ENCODE measurements at places on chromosomes 16 and 17.
A peak's percentile ranks its signal among the peaks of the same experiment; 100 is the strongest.

DNA sequence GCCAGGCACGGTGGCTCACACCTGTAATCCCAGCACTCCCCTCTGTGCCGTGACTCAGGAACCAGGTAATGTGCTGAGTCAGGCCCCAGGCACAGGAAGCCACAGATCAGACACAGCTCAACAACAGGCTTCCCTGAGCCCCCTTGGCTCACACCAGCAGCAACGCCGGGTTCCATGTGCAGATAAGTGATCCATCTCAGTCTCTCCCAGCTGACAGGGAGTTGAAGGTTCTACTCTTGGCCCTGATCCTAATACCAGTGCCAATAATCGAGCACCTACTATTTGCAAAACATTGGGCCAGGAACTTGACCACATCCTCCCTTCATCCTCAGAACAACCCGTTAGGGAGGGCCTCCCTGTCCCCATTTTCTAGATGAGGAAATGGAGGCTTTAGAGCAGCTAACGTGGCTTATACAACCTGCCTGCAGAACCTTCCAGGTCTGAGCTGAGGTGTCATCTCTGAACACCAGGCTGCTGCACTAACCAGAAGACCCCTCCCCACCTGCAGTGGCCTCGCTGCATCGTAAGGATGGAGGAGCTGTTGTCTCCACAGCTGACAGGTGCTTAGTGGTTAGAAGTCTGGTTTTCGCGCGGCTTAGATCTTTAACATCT, 64.8 kb upstream of the AMZ2 start:
- DNase-seq = peak; percentile 63

GRCh38 chr16:73549984-73550631, 502.2 kb upstream of the ZFHX3 start:
- no peak for DNase-seq

DNA sequence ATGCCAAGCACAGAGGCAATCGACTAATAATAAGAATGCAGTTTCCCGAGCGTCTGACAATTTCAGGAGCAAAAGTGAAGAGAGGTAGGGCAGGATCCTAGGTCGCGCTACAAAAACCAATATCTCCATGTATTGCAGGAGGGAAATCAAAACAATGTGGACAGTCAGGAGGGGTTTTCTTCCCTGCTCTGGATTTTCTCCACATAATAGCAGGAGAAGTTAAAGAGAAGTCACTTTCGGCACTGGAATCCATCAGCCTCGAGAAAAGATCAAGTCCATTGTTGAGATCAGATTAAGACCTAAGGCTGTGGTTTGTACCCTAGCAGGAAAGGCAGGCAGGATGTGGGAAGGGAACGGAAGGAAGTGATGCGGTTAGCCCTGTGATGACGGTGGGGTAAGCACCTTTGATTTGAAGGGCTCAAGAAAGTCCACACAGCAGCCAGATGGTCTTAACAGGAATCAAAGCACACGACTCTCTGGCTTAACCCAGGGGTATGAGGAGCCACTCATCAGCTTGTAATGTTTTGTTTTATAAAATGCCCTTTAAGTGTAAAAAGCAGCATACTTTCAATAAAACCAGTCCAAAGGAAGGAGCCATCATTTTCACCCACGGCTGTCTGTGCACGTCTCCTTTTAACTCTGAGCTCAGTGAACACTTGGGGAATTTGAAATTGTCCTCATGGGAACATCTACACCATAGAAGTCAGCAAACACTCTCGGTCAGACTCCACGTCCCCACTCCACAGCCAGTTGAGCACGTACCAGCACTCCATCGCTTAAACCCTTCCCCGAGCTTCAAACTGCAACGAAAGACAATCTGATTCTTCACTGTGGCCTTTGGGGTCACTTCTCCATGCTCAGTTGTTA, 15.8 kb upstream of the AKTIP start:
- peak; percentile 81 for DNase-seq

GRCh38 chr16:85491058-85491771, 121.9 kb upstream of the GSE1 start:
- DNase-seq = peak; percentile 59

GRCh38 chr16:49526860-49527365, 153.3 kb downstream of the C16orf78 start:
- no peak for DNase-seq

GRCh38 chr16:89801800-89802199, 14.6 kb downstream of the FANCA start:
- no peak for DNase-seq

- no peak for DNase-seq
These were observed at the start of gene DUXB for GRCh38 chr16:75701361-75701760. Gene DUXB, minus strand, starts transcription at chr16:75701461. Its CDS starts 43 bp downstream, at chr16:75701418.

DNA sequence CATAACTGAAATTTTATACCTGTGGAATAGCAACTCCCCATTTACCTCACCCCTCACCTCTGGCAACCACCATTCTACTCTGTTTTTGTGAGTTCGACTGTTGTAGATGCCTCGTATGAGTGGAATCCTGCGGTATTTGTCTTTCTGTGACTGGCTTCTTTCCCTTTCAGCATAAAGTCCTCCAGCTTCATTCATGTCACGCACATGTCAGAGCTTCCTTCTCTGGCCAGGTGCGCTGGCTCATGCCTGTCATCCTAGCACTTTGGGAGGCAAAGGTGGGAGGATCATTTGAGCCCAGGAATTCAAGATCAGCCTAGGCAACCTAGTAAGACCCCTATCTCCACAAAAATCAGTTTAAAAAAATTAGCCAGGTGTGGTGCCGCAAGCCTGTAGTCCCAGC, 278.4 kb downstream of the PARN start:
- DNase-seq = no peak

- no peak for DNase-seq
These were observed 34.8 kb upstream of the MTSS2 start for GRCh38 chr16:70720425-70721201.

DNA sequence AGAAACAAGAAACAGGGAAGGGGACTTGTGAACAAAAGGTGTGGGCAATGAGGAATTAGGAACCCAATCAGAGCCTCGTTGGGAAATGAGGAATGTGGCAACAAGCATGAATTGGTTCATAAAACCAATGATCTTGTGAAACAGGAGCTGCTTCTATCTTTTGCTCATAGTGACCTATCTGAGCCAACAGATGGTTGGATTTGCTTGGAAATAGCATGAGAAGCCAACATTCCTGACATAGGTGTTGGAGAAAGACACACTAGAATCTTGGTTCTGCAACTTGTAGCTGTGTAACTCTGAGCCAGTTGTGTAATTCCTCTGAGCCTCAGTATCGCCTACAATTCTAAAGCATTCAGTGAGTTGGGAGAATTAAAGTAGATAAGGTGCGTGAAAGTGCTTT, 251.9 kb upstream of the AXIN2 start:
- DNase-seq = no peak

DNA sequence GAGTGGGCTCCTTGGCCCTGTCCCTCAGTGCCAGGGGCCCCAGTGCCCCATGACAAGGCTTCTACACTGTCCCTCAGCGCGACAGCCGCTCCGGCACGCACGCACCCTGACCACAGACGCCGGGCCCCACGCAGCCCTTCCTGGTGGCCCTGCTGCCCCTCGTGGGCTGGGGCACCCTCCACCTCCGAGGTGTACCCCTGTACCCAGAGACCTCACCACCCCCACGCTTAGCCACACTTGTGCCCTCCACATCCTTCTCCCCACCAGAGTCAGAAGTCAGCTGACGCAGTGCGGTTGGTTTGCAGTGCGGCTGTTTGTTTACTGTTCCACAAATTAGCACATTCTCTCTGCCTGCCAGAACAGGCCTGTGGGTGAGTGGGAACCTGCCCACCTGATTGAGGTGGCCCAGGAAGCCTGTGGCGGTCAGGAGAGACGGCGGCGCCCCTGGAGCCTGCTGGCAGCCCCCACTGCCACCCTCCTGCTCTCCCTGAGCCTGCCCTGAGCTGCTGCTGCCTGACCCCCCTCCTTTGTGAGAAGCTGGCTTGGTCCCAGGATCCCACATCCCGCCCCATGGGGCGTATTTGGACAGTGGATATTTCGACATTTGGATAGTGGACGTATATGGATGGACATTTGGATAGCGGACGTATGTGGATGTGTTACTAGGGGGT, 38.0 kb upstream of the CDH15 start:
- DNase-seq = no peak

- DNase-seq = peak; percentile 56
These were observed 775 bp upstream of the PAGR1 start for GRCh38 chr16:29815032-29815721.

DNA sequence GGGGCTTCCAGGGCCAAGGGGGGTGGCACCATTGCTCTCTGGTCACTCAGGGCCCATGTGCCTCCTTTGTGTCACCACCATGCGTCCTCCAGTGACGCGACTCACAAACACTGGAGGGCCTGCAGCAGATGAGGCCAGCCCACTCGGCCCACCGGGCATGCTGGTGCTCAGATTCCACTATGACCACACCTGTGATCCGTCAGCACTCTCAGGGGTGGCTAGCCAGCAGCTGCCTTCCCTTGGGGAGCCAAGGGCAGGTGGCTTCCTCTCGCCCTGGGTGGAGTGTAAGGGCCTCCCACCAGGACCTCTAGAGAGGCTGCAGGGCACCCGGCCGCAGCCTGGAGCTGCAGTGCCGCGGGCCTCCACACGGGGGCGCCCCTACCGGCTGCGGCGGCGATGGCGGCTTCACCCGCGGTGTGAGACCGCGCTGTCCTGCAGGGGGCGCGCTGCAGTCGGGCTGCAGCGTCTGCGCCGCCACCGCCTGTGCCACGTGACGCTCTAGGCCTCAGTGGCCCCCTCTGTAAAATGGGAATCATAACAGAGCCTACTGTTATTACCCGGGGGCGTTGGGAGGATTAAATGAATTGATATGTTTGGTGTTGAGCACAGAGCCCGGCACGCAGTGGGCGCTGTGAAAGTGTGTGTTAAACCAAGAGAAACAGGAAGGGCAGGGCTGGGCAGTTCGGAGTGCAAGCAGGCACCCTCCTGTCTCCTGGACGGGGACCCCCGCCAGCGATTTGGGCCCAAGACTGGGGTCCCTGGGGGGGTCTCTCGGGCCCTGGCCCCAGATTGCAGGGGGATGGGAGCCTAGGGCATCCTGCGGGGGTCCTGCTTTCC, 192.4 kb upstream of the GSE1 start:
- DNase-seq = peak; percentile 94

GRCh38 chr16:22692034-22692433, 121.9 kb upstream of the HS3ST2 start:
- no peak for DNase-seq

- no peak for DNase-seq
These were observed 348.6 kb upstream of the ZFHX3 start for GRCh38 chr16:73396556-73396955.

DNA sequence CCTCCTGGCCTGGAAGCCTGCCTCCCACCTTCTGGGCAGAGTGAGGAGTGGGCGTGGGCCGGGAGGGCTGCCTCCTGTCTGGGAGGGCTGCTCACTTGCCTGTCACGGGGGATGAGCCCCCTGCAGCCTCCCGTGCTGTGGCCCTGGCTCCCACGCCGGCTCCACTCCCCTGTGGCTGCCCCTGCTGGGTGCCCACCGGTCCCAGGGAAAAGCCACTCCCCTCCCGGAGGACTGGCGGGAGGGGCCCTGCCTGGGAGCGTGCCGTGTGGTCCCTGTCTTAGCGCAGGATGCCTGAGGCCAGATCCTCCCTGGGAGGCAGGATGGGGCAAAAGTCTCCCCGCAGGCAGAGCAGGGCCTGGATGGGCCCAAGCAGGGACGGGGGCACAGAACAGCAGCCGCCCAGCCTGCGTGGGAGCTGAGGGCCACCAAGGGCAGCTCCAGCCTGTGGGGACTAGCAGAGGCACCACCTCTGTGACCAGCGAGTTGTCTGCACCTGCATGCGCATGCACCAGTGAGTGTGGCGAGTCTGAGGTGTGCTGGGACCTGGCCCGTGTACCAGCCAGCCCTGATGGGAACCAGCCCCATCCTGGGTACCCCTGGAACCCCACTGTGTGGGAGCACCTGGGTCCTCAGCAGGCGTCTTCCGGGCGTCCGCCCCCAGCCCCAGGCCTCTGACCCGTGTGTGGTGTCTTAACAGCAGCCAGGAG, 339.9 kb downstream of the SEC14L1 start:
- DNase-seq = no peak
